AG10803 (cell line): ENCODE measurements at places on chromosomes 3 and 15.
A peak's percentile ranks its signal among the peaks of the same experiment; 100 is the strongest.

DNA sequence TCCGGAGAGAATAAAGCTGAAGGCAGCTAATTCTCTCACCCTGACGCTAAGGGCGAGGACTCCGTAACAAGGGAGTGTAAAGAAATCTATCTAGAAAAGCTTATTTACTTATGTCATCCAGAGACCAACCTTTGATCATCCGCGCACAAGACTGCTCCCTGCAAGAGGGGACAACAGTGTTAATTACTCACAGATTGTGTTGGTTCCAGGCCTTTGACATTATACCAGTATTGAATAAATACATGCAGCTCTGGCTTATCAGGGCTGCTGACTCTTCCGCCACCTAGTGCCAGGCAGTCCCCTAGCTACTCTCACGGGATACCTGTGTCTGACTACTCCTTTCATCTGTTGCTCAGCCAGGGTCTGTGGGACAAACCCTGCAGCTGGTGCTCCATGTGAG, 211.7 kb downstream of the DTWD1 start:
- peak; percentile 21 for DNase-seq

GRCh38 chr3:155012584-155012983, 67.5 kb upstream of the MME start:
- DNase-seq = no peak

- DNase-seq = peak; percentile 57
Measured at GRCh38 chr3:24119321-24119751, 174.2 kb downstream of the NR1D2 start.

GRCh38 chr3:141379250-141379966, 11.1 kb downstream of the ZBTB38 start:
- no peak for DNase-seq

GRCh38 chr15:85280203-85280602, 100.2 kb upstream of the AKAP13 start:
- DNase-seq = no peak

GRCh38 chr3:25586553-25586952, 78.2 kb downstream of the TOP2B start:
- DNase-seq = no peak

DNA sequence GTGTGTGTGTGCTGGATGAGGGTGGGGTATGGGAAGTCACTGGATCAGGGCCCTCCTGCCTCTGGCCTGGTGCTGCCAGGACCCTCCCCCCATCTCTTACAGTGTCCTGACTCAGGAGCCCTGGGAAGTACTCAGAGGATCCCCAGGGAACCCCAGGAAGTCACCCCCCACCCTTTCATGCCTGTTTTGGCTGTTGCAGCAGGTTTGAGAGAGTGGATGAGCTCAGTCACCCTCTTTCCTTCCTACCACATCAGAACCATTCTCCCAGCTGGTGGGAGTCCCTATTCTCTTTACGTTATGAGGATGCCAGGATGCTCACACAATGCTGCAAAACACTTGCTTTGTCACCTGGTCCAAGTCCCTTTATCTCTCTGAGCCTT, 59.0 kb downstream of the BDH1 start:
- peak; percentile 42 for DNase-seq

GRCh38 chr15:57890878-57891277, 174.6 kb downstream of the ALDH1A2 start:
- no peak for DNase-seq

- no peak for DNase-seq
Measured at GRCh38 chr3:113158171-113158570, 53.2 kb upstream of the BOC start.

DNA sequence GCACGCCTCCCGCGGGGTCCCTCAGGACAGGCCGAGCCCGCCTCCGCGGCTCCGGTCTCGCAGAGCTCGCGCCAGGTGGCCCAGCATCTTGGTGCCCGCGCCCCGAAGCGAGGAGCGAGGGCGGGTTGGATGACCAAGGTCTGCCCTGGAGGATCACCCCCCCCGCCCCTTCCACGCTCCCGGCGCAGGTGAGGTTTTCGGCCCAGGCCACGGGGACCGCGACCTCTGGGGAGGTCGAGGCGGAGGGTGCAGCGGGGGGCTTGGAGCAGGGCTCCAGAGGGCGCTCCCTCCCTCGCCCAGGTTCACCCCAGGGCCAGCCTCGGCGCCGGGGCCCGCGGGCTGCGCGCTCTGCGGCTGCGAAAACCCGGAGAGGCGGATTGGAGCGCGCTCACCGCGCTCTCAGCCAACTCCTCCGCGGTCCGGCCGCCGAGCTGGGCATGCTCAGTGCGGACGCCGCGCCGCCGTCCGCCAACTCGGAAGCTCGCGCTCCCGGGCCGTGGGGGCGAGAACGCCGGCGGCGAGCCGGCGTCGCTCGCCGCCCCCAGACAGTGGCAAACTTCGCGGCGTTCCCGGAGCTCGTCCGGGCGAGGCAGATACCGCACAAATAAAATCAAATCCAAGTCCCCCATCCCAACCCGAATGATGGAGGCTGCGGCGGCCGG, at the start of gene MED12L:
TSS of gene MED12L (plus strand) at position 438 of the 662 bp plus-strand sequence. CDS start 1,263 bp downstream, outside the sequence.
- DNase-seq = peak; percentile 70

- no peak for DNase-seq
Measured at GRCh38 chr3:79881431-79881830, 113.6 kb upstream of the ROBO1 start.

DNA sequence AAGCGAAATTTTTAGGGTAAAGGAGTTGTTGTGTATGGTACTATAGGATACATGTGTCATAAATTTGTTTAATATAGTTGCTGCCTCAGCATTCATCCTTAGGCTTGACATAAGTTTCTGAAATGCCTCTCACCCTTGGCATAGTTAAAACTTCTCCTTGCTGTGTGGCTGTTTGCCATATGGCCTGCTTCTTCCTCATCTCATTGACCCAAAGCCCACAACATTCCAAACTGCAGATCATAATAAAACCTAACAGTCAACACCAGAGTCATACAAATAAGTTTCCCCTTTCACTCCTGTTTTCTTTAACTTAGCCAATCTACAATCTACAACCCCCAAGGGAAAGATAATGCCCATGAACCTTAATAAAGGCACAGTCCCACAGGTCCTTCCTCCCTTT, 136.6 kb downstream of the TMCC1 start:
- peak; percentile 83 for DNase-seq

GRCh38 chr3:50364573-50365079, 5.3 kb upstream of the TMEM115 start:
- DNase-seq = peak; percentile 21

DNA sequence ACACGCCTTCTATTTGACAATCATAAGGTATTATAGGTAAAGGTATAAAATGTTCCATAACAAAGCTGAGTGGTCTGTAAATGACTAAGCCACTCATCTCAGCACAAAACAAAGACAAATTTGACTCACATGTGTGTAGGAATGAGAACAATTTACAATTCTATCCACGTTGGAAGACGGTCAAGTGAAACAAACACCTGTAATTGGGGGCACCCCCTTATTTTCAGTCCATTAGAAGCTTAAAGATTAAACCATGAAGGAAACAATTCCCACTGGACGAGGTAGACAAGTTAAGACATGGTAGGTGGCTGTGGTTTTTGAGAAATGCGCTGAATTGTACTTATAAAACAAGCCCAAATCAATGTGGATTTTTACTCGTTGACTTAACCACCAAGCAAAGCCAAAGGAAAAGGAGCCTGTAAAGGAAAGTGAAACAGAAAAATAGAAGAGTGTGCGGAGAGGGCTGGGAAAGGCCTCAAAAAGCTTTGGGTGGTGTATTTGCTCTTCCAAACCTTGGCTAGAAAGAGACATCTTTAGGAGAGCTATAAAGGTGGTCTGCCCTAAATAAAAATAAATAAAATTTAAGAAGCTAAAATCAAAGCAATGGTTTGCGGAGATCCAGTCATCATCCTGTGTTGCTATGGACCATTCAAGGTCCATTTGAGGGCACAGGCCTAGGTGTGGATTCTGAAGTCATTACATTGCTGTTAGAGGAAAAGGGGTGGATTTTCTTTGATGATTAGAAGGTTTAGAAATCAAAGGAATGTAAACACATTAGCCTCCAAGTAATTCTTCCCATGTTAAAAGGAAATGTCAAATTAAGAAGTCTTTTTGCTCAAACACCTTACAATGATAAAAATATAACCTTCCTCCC, 135.0 kb downstream of the TFG start:
- no peak for DNase-seq

- DNase-seq = no peak
Measured at GRCh38 chr15:31401282-31401681, 74.6 kb downstream of the KLF13 start.

- DNase-seq = peak; percentile 35
Measured at GRCh38 chr3:50345586-50346234, at the start of gene ZMYND10. ZMYND10 (minus strand) TSS chr3:50345732; CDS start chr3:50345579, 153 bp downstream.

GRCh38 chr15:33956397-33956796, 11.9 kb upstream of the CHRM5 start:
- no peak for DNase-seq

GRCh38 chr3:8938021-8938420, 25.3 kb downstream of the RAD18 start:
- DNase-seq = peak; percentile 45

DNA sequence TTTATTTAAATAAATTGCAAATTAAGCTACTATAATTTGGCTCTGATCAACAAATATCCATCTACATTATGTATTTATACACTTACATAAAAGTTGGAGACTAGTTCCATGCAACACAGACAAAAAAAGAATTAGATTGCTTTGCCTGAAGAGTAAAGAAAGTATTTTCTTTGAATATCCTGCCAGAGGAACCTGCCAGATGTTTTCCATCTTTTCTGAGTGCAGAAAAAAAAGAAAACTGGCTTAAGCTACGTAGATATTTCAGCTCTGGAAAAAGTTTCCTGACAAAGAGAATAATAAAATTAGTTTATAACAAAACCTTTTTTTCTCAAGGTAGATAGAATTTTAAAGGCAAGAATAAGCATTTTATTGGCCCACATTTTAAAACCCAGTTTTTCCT, 607.5 kb upstream of the NAALADL2 start:
- DNase-seq = peak; percentile 35

- DNase-seq = peak; percentile 67
Measured at GRCh38 chr3:157465741-157466140, 29.1 kb downstream of the PTX3 start.

- no peak for DNase-seq
Measured at GRCh38 chr3:184806567-184807271, 5.2 kb upstream of the VPS8 start.

DNA sequence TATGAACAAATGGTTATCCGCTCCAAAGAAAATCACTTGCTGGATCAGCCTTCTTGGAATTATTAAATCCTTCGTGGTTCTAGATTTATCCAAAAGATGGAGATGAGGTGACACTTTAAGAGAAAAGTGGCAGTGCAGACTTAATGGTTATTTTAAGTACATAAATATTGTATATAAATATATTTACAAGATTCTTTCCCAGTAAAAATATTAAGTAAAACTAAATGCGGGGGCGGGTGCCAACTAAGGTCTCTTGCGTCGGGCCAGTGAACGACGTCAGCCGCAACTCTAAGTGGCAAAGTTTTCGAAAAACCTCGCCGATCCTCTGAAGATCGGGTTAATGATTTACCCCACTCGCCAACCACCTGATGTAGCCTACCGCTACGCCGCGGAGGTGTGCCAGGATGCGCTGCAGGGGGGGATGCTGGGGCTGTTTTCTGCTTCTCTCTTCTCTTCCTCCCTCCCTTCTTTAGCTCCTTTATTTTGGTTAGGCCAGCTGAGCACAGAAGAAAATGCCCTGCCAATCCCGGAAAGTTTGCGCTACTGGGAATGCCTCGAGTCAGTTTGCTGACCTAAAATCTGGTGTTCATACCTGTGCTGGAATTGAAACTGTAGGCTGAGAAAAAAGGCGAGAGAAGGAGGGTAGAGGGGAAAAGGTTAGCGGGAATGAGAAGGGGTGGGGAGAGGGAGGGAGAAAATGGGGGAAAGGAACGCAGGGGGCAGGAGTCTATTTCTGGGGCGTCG, 7.6 kb upstream of the FOXB1 start:
- no peak for DNase-seq

- no peak for DNase-seq
Measured at GRCh38 chr3:172180473-172180872, 141.1 kb downstream of the FNDC3B start.

DNA sequence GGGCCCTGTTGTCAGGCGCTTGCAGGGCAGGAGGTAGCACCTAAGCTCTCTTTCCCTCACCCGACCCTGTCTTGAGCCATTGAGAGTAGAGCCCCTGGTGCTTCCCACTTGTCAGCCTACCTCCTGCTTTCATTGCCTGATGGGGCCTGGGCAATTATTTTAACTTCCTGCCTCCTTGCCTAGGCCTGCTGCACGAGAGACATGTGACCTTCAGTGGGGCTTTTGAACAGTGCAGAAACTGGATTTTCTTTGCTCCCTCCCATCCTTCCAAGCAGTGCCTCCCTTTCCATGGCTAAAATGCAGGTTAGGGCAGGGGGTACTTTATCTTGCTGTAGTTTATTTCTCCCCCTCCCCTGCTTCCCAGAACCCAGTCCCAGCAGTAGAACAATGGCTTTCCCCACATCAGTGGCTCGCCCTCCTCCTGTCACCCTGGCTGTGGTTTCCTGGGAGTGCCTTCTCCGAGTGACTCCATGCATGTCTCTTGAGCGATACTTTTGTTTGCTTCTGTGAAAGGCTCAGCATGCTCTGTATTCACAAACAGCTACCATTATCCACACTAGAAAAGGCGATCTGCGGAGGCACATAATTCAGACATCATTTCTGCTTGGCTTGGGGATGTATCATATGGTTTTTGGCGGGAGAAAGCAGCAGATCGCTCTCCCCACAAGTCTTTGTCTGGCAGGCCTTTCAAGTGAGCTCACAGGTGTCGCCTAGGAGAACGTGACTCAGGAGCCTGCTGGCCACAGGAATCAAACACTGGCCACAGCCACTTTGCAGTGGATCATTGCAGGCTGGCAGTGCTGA, 24.1 kb downstream of the PDIA5 start:
- DNase-seq = no peak

- peak; percentile 80 for DNase-seq
Measured at GRCh38 chr3:11601446-11602238, 42.1 kb downstream of the VGLL4 start.

DNA sequence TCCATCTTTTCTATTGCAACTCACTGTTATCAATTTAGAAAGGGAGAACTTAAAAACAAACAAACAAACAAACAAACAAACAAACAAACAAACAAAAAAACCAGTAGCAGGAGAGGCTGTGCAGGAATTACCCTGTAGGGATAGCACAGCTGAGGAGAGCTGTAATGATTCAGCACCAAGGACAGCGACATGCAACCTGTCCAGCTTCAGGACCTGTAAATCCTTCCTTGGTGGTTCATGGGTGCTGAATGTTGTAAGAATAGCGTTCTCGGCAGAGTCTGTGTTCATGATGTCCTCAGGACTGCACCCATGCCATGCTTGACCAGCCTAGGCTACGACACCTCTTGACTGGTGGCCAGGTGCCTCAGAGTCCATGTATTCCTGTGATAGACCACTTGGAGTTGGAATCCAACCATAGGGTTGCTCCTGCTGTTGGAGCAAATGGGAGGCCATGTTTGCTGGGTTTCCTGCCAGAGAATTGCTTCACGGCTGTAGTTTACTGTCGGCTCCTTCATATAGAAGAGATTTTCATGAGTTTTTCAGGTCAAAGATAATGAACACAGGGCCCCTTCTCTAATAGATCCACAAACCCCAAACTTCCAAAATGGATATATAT, 65.9 kb downstream of the CACNA2D3 start:
- peak; percentile 25 for DNase-seq
